ENCODE measurements at places on chromosomes 2 and 18.

DNA sequence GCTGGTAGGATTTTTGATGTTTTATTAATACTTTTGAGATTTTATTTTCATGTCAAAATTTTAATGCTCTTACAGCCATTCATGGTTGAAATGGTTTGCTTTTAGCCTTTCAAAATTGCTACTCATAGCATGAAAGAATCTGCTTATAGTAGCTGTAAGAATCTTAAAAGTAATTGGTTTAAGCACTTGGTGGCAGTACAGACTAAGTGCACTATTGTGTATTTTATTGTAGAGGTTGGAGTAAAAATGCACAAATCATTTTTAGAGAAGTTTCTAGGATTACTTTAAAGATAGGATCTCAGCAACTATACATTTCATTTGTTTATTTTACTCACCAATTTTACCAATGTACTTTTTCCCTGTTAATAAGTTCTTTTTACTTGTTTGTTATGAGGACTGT is 205.8 kb downstream of the SPAG16 start:
- DNase-seq, result no peak

- DNase-seq, result no peak
Measured at GRCh38 chr2:60794271-60794863, 38.3 kb downstream of the PAPOLG start.

- DNase-seq, result peak; percentile 42
Measured at GRCh38 chr18:295756-296490, 28.1 kb upstream of the THOC1 start.

GRCh38 chr2:226652369-226652768 is 147.3 kb downstream of the IRS1 start:
- DNase-seq, result no peak

DNA sequence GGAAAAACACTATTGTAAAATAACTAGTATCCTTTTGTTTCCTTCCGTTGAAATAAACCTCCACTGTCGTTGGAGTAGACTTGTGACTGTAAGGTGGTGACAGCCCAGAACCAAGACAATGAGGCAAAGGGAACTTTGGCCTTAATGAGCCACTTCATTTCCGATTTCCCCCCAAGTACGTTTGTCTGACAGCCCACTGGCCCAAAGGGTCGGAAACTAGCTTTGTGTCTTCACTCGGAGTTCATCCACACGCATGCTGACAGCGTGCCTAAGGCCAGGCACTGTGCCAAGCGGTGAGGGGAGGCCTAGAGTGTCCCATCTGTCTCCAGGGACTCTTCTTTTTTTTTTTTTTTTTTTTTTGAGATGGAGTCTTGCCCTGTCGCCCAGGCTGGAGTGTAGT is 21.0 kb downstream of the HJURP start:
- DNase-seq, result no peak

GRCh38 chr2:224847961-224848850 is 132.0 kb upstream of the CCDC195 start:
- no peak for DNase-seq

DNA sequence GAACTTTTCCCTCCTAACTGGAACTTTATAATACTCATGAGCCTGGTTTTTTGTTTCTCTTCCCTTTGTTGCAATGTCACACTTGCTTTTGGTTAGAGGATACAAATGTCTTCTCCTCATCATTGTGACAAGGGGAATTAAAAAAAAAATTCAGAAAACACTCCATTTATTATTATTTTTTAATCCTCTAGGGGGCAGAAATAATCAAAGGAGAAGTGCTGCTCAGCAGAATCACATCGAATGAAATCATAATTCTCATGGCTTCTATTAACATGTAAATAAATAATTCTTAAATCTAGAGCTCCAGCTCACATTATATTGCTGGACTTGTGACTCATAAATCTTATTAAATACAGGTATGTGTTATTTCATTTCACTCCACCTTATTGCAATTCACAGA is 273.8 kb downstream of the TRIB2 start:
- no peak for DNase-seq

DNA sequence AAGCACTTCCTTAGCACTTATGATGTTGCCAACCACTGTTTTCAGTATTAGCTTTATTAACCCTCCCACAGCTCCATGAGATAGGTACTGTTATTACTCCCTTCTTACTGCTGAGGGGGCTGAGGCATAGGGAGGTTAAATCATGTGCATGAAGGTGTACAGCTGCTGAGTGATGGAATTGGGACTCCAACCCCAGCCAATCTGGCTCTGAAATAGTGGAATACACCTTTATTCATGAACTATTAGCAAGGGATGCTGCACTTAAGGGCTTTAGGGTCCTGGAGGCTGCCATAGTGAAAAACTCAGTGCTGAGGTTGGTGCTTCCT is 19.2 kb downstream of the SMARCAL1 start:
- DNase-seq, result no peak

GRCh38 chr18:24089076-24089475 is 49.8 kb upstream of the CABYR start:
- no peak for DNase-seq
